ENCODE measurements at places on chromosomes 4 and X.

GRCh38 chr4:7593646-7594412 lies 159.1 kb upstream of the PSAPL1 start:
- no peak for ATAC-seq

DNA sequence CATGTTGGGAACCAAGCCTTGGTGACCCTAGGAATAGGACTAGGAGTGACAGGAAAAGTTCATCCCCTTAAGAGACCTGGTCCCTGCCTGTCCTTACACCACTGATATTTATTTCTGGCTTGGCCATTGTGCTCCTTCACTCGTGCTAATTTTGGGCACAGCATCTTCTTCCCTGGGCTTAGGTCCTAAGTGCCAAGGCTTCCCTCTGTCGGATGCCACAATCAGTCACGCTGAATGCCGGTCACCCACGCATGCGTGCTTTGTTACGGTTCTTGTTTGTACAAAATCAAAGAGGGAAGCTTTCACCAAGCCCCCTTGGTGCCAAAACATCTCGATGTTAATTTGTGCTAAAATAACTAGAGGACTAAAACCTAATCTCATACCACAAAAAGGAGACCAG lies 17.4 kb upstream of the MAP3K15 start:
- no peak for ATAC-seq

GRCh38 chrX:153764786-153765137 lies 713 bp downstream of the PLXNB3 start:
- ATAC-seq = no peak

GRCh38 chrX:82765811-82766210 lies 742.3 kb upstream of the POU3F4 start:
- no peak for ATAC-seq

- ATAC-seq = no peak
Measured at GRCh38 chrX:11558972-11559371, 106.7 kb downstream of the ARHGAP6 start.

DNA sequence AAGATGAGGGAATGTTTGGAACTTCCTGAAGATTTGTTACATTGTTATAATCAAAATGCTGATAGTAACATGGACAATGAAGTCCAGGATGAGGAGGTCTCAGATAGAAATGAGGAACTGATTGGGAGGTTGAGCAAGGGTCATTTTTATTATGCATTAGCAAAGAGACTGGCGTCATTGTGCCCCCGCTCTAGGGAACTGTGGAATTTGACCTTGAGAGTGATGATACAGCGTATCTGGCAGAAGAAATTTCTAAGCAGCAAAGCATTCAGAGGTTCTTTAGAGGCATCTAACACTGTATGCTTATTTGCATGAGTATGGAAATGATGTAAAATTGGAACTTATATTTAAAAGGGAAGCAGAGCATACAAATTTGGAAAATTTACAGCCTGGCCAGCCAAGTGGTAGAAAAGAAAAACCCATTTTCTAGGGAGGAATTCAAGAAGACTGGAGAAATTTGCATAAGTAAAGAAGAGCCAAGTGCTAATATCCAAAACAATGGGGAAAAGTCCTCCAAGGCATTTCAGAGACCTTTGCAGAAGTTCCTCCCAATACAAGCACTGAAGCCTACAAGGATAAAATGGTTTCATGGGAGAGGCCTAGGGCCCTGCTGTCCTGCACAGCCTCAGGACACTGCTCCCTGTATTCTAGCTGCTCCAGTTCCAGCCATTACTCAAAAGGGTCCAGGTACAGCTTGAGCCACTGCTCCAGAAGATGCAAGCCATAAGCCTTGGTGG lies 483.0 kb upstream of the NDST4 start:
- no peak for ATAC-seq

- no peak for ATAC-seq
Measured at GRCh38 chrX:150506020-150506419, 62.4 kb upstream of the MTM1 start.

- no peak for ATAC-seq
Measured at GRCh38 chr4:173332963-173333657, 1.0 kb downstream of the HMGB2 start.

DNA sequence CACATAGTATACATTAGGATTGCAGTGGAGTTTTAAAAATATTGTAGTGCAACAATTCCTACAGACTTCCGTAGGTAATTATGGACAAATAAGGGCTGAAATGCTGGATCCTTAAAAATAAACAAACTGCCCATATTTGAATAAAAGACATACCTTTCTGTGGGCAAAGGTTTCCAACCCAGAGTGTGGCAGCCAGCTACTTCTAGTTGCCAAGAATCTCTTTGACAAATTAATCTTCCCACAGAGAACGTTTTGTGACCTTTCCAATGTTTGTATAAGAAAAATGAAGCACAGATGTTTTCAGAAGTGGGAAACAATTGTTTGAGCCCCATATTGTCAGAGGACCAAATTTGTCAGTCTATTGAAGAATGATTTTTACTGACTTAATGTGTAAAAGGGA lies 21.1 kb downstream of the GRPR start:
- no peak for ATAC-seq

GRCh38 chrX:9912351-9913145 lies 54.6 kb upstream of the CLDN34 start:
- ATAC-seq = no peak

DNA sequence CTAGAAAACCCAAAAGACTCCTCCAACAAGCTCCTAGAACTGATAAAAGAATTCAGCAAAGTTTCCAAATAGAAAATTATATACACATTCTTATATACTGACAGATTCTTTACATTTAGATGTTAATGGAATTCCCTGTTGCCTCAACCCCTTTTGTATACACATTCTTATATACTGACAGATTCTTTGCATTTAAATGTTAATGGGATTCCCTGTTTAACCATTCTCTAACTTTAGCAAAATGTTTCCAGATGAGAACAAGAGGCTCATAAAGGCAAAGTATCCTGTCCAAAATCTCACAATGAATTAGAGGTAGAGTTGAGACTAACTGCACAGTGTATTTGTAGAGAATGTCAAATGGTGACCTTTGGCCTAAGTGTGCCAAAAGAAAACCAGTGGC lies 23.1 kb upstream of the AR start:
- no peak for ATAC-seq

DNA sequence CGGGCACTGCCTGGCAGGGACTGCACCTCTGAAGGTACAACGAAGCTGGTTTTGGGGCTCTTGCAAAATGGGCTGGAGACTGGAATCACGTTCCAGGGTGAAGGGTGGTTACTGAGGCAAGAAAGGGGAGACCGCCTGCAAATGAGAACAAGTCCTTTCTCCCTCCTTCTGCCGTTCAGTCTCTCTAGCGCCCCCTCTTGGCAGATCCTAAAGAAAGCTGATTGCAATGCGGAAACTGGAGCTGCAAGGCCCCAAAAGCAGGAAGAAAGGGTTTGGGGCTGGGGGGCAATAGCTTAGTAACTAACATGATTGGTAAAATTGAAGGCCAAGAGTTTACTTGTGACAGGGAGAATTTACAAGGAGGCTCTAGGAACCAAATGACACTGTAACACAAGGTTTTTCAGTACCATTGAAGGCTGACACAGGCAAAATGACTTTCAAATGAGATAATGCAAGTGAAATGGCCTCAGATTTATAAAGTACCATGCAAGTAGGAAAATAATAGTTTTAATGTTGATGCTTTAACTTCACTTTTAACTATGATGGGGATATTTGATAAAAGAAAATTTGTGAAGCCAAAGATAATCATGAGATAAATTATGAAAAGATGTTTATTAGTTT lies 222.7 kb upstream of the HAND2 start:
- no peak for ATAC-seq

DNA sequence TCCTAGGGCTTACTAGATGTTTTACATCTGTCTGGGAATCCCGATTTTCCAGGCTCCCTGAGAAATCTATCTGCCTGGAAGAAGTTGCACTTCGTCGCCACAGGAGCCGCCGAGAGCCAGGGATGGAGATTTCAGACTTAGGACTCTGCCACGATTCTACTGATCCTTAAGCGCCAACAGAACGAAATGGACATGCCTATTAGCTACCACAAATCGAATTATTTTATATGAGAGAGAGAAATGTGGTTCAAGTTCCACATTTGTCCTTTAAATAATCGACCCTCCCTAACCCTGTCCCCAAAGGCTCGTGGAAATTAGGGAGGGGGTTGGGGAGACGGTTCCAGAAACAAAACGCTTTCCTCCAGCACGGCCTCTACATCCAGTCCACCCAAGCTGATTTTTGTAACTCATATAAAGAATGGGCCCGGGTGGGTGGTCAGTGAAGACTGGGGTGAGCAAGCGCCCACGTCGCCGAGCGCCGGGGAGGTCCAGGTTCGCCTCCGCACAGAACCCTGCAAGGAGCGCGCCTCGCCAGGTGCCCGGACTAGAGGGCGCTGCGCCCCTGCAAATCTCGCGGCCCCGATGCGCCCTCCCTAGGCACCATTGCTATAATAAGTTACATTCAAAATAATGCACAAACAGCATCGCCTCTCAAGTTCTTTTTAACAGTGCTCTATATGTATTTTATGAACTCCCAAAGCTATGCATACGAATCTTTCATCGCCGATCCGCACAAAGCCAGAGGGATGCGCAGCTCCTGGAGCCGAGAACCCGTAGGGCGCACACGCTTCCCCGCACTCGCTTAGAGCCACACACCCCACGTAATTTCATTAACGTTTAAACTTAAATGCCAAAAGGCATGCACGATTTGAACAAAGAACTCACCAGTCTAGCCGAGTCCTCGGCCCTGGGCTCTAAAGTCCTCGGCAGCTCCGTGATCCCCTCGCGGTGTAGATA lies 2.1 kb upstream of the FAT1 start:
- no peak for ATAC-seq

GRCh38 chrX:72347366-72347765 lies 41.7 kb upstream of the CITED1 start:
- no peak for ATAC-seq

DNA sequence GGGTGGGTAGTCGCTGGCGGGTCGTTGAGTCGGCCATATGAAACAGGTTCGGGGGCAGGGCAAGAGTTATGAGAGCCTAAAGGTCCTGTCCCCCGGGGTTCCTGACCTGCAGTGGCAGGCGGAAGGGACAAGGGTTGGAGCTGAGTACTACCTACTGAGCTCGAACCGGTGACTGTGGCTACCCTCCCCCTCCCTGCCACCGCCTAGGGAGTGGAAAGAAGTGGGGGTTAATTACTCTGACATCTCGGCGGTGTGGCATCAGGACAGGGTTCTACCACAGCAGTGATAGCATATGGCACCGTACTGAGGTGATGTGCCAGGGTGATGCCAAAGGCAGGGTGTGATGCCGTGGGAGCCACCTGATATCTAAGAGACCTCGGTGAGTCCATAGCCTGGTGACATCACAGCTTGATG lies 307 bp downstream of the ATG4A start:
- peak; percentile 64 for ATAC-seq

DNA sequence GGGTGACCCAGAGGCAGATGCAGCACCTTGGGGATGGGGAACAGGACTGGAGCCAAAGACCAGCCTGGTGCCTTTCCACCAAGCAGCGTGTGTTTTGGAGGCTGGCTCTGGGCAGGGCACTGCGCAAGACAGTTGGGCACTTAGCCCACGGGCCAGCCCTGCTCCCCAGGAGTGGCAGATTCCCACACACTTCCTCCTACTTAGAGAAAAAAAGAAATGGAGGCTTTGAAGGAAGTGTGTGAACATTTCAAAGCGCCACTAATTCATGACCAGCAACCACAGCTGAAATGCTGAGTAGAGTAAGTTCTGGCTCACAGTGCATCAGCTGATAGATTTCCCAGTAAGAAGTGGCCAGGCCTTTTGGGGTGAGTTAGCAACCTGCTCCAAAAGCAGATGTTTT lies 54.9 kb upstream of the LGI2 start:
- ATAC-seq = no peak

DNA sequence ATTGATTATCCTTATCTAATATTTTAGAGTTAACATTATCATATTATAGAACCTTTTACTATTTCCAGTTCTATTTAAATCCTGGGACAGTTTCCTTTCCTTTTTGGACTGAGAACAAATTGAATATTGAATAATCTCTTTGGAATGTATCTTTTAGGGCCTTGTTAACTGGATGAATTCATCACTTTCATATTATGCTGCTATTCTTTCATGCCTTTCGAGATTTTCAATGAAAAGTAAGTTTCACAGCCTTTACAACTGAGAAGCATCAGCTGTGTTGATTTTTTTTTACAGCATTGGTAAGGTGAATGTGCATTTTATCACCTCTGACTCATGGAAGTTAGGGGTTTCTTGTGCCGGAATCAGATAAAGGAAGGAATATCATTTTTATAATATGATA lies 39.6 kb downstream of the PDLIM5 start:
- ATAC-seq = no peak

- no peak for ATAC-seq
Measured at GRCh38 chr4:55545151-55545550, 1.6 kb downstream of the CLOCK start.

DNA sequence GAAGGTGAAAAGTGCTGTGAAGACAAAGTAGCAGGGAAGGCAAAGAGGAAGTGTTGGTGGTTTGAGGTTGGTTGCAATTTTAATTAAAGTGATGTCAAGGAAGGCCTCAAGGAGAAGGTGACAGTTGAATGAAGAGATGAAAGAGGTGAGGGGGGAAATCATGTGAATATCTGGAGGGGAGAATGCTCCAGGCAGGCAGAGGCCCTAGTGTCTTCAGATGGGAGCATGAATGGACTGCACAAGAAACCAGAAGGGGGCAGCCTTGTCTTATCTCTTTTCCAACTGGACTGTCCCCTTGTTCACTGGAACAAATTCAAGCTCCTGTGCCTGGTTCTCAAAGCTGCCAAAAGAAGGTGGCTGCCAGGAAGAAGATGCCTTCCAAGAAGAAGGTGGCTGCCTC lies 68.4 kb downstream of the MAOB start:
- ATAC-seq = no peak

DNA sequence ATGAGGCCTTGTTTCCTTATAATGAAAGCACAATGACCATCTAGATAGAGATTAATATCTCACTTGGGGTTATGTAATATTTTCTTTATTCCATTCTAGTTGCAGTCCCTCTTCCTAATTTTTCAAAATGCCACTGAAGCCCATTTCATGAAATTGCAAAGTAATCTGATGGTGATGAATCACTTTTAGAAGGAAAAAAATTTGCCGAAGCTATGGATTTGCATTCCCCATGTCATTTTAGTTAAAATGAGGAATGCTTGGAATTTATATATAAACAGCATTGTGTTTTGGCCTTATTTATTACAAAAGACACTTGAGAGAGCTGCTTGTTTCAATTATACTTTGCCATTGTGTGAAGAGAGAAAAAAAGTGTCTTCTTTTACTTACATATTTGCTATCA lies 241.7 kb upstream of the TEX13A start:
- ATAC-seq = no peak

- ATAC-seq = no peak
Measured at GRCh38 chr4:72817012-72817411, 248.0 kb upstream of the ADAMTS3 start.

GRCh38 chrX:87475793-87476192 lies 41.8 kb upstream of the KLHL4 start:
- ATAC-seq = no peak

GRCh38 chrX:49237060-49237459 lies 1.8 kb downstream of the CCDC22 start:
- peak; percentile 82 for ATAC-seq

GRCh38 chrX:9582956-9583355 lies 118.1 kb downstream of the TBL1X start:
- ATAC-seq = no peak

- ATAC-seq = no peak
Measured at GRCh38 chr4:17877661-17878060, 66.9 kb downstream of the NCAPG start.

GRCh38 chrX:136162827-136163570 lies 15.7 kb downstream of the FHL1 start:
- ATAC-seq = no peak

- no peak for ATAC-seq
Measured at GRCh38 chr4:47406408-47406807, 57.1 kb downstream of the COMMD8 start.
